ENCODE measurements at places on chromosomes 6 and 20.
A peak's percentile ranks its signal among the peaks of the same experiment; 100 is the strongest.

- H3K27ac ChIP-seq, result no peak overlapping the region
- H3K4me1 ChIP-seq, result peaks cover 39% of the 10 kb centered on the region
- no peaks in the 10 kb centered on the region for H3K27me3 ChIP-seq
- peak; percentile 58 for DNase-seq
- H3K36me3 ChIP-seq, result no peaks in the 10 kb centered on the region
Measured at GRCh38 chr20:19761841-19762240, 3.8 kb downstream of the RIN2 start.

GRCh38 chr6:128558924-128559323 is 38.5 kb upstream of the PTPRK start:
- H3K36me3 ChIP-seq, result no peaks in the 10 kb centered on the region
- no peak overlapping the region for H3K4me3 ChIP-seq

DNA sequence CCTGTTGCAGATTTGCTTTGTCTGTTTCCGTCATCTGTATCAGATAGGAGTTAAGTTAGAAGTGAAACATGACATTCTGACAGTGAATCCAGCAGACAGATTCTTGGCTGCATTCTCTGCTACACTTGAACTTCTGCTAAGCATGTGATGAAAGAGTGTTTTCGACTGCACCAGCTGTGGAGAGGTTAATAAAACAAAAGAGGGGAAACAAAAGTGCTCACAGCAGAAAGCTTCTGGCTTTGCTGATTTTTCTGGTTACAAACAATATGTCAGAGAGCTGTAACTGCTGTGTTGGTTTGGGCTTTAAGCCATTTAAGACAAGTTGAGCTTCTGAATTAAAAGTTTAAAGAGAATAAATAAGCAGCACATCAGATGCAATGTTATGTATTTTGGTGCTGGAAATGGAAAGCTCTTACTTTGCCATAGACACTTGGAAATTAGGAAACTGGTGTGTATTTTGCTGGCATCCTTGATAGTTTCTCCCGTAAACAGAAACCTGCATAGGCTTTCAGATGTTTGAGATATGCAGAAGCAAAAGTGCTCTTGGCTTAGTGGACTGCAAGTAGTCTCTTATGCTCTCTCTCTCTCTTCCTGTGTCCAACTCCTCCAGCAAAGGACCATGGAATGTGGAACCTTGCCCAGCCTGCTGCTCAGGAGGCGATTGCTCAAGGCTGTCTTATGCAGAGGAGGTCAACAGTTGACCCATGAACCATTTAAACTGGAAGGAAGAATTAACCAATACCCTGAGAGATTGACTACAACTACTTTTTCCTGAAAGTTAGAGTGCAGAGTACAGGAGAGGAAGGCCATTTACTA is 104.9 kb downstream of the RPS12 start:
- H3K27ac ChIP-seq, result no peak overlapping the region
- no peak for DNase-seq
- no peaks in the 10 kb centered on the region for H3K36me3 ChIP-seq
- peaks cover 5% of the 10 kb centered on the region for H3K4me1 ChIP-seq
- H3K4me3 ChIP-seq, result no peak overlapping the region

DNA sequence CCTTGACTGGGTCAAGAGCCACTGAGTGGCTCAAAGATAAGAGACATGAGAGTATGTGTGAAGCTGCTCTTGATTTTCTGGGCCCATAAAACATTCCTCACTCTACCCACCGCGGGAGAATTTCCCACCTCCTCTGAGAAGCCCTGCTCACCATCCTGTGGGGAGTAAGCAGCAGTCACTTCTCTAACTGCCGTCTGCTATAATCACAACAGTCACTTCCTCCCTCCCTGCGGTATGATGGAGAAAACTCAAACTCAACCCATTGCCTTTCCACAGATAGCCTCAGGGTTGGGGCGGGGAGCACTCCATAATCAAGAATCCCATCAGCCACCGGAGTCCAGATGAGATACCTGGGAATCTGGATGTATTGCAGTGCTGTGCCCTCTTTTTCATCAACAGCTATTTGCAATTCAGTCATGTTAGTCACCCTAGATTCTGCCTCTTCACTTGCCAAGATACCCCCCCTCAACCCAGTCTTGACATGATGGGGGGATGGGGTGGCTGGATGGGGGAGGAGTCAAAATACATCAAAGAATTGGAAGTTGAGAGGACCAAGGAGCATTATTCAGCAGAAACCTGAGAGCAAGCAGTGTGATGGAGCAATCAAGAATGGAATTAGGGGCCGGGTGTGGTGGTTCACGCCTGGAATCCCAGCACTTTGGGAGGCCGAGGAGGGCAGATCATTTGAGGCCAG is 5.1 kb downstream of the MOCS1 start:
- DNase-seq, result no peak
- peaks cover 39% of the 10 kb centered on the region for H3K4me1 ChIP-seq
- no peak overlapping the region for H3K27ac ChIP-seq

- no peak overlapping the region for H3K27ac ChIP-seq
- no peaks in the 10 kb centered on the region for H3K4me1 ChIP-seq
- no peaks in the 10 kb centered on the region for H3K27me3 ChIP-seq
Measured at GRCh38 chr6:70811788-70812187, 144.1 kb downstream of the SMAP1 start.

DNA sequence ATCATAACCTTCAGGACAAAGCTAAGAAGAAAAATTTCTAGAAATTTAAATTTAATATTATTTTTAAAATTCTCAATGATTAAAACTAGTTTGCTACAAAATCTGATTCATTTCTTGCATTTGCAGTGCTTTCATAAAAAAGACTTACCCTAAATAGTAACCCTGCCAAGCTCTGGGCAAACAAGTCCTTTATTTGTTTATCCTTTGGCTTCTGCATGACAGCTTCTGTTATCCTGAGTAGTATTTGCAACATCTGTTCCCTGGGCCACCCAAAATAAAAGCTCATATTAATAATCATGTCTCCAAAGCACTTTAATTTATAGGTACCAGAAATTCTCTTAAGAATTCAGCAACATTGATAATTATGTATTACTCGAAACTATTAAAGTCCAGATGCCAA is 101.3 kb downstream of the RALGAPA2 start:
- H3K36me3 ChIP-seq, result no peaks in the 10 kb centered on the region
- H3K27me3 ChIP-seq, result no peaks in the 10 kb centered on the region
- no peaks in the 10 kb centered on the region for H3K4me1 ChIP-seq
- DNase-seq, result no peak
- H3K4me3 ChIP-seq, result no peak overlapping the region
